ENCODE measurements at places on chromosomes 6 and 20. TPM values are rescaled to one million over a fixed set of nuclear protein-coding genes. Genes with fewer than 3 reads are reported as not detected.

The GABRR2 gene
- total RNA-seq, result not detected

The COL9A3 gene
- total RNA-seq, result 5.9 TPM

The LGSN gene
- total RNA-seq, result not detected

The LKAAEAR1 gene
- 0.48 TPM for total RNA-seq

- no peak for DNase-seq
Observed at GRCh38 chr6:14142511-14143223, 25.1 kb downstream of the CD83 start.

GRCh38 chr6:160161647-160161986 lies 40.0 kb downstream of the SLC22A1 start:
- DNase-seq, result no peak
